Fibroblast of villous mesenchyme (primary cell): ENCODE measurements at places on chromosomes 2 and 18. TPM values are rescaled to one million over a fixed set of nuclear protein-coding genes. Genes with fewer than 3 reads are reported as not detected.
A peak's percentile ranks its signal among the peaks of the same experiment; 100 is the strongest.

GRCh38 chr2:232000439-232000838, 38.9 kb downstream of the DIS3L2 start:
- DNase-seq, result no peak

DNA sequence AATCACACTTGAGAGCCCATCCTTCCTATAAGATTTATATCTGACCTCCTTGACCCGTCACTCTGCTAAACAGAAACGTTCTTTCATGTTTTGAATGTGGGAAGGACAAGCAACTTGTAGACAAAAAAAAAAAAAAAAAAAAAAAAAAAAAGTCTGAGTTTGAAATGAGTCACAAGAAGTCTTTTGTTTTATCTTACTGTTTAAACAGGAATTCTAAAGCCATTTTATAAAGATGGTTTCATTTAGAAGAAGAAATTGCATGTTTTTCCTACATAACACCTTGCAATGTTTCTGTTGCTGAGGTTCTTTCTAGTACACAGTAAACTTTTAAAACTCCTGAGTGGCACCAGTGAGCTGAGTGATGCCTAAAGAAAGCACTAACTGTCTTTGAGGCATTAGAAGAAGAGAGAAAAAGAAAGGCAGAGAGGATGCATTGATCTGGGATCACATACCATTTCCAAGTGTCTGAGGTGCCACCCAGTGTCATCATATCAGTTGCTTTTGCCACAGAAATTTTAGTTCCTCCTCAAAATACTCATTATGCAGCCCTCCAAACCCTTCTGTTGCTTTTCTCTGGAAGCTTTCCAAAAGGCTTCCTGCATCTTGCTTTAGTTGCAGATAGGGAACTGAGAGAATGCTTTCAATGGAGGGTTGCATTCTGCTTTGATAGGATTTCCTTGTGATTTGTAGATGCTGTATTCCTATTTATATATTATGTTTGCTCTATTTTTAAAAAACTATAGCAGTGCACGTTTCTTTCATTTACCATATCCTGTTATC, 69.1 kb downstream of the ACVR2A start:
- DNase-seq, result no peak

DNA sequence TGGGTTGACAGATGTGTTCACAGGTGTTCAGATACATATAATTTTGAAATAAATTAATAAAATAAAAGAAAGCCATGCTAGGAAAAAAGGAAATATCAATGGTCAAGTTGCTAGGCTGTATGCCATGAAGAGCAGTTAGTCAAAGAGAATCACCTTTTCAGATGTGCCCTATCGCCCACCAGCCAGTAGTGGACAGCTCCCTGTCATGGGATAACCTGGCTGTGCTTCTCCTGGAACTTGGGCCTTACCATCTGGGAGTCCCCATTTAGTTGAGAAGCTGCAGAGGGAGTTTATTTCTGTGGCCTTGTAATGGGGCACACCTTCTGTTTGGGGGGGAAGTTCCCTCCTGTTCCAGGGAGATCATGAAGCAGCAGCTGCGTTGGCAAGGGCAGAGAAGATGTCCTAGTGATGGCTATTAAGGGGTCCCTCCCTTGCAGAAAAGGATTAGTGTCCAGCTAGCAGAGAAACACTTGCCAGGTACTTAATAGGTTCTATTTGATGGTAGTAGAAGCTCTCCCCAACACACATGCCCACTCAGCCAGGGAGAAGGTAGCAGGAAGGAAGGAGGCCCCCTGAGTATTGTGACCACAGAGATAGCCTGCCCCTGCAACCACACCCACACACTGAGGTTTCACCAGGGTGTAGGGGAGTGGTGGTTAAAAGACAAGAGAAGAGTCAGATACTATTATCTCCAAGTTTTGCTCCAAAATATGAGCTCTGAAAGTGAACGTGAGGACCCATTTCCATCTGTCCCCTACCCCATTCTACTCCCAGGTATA, 117.7 kb downstream of the B3GNT2 start:
- no peak for DNase-seq

DNA sequence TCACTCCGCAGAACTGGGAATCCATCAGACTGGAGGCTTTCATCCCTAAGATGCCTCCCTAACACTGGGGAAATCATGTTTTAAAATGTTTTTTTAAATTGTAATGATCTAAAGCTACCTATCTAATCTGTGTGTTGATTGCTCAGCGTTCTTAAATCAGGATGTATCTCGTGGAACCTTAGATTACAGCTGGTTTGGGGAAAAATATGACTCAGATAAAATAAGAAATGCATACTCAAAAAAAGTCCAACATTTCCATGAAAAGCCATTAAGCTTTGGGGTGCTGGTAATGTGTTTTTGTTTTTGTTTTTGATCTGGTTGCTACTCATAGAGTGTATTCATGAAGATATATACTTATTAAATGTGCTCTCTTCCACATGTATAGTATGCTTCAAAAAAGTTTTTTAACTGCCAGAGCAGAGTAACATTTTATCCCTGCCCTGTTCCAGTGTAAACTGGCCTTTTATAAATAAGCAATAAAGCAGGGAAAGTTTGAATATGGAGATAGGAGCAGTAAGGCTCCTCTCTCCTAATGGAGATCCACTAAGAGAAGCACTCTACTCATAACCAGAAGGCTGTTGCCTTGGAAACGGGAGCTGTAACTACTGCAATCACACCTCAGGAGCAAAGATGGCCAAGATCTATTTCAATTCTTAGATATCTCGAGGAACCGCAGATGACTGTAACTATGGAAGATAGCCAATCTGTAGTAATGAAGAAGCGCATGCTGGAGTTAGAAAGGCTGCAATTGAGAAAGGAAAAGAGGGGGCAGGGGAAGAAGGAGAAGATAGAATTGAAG, 41.6 kb downstream of the ANKRD44 start:
- no peak for DNase-seq

DNA sequence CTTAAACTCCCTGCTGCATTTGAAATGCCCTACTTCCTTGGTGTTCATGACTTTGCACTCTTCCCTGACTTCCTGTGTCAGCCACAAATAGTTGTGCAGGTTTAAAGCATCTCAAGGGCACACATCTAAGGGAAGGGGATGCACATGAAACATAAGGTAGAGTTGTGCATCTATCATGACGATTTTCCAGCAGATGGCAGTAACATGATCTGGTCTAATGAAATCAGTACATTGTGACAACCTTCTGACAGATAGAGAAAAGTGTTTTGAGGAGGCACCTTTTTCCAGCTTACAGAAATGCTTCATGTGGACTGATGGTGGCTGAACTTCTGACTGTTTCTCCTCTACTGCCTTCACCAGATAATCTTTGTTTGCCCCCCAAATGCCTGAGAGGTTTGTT, 238.9 kb downstream of the XIRP2 start:
- no peak for DNase-seq

DNA sequence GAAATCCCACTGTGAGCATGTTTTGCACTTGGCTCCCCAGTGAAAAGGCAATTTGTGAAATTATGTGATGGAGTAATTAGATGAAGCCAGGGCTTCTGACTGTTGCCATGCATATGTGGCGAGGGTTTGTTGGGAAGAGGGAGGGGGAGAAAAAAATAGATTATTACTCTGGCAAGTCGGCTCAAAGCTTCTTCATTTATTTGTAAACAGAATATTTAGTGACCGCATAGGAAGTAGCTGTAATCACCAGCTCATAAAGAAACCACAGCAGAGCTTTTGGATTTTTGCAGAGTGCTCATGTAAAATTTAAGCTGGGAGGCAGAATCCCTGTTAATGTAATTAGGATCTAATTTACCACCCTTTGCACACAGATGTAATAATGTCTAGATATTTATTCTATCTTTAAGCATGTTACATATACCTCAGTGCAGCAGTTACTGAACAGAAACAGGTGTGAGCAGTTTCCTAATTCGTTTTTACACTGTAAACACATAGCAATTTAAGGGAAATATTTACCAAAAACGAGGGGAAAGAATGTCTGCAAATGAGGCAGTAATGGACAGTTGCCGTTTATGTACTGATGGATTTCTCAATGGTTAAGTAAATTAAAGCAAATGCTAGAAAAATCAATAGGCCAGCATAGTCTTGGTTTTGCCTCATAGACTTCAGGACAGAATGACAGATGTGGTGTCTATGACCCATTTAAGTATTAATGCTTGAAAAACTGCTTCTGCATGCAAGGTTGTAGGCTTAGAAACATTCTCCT, 87.9 kb downstream of the MEIS1 start:
- DNase-seq, result peak; percentile 76

The SNTG2 gene
- total RNA-seq, result under 0.01 and 1.6 TPM in 2 replicates
